Karpas-422 (cell line): ENCODE measurements at places on chromosomes 4 and X.

- DNase-seq = no peak
Measured at GRCh38 chr4:163071308-163071707, 95.4 kb downstream of the NAF1 start.

GRCh38 chr4:20825505-20825904 lies 125.2 kb downstream of the PACRGL start:
- no peak for DNase-seq

DNA sequence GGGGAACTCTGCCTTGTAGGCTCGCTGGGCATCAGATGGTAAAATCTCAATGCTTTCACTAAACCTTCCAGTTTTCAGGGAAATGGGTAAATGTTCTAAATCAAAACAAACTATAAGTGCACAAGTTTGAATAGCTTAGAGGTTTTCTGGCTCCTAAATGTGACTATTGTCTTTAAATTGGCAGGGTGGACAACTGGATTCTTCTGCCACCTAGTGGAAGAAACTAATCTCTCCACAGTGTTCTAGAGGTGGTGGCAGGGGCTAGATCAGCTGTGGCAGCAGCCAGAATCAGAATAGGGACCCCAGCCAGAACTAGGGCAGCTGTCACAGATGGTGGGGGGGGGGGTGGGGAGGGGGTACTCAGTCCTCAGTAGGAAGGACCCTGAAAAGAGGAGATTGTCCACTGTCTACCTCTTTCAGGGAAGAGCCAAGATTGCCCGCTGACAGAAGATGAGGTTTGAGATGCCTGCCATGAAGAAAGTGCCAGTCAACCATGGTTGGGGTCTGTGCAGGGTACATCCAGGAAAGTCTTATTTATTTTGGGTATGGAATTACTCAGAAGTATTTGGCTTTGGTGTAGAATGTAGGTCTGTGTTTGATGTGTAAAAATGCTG lies 201.4 kb downstream of the CCNG2 start:
- DNase-seq = peak; percentile 50

GRCh38 chrX:2457289-2458133 lies 43.3 kb downstream of the DHRSX start:
- no peak for DNase-seq
